ENCODE measurements at places on chromosomes 3 and 15.
A peak's percentile ranks its signal among the peaks of the same experiment; 100 is the strongest.

GRCh38 chr3:190728574-190729246, 133.8 kb downstream of the GMNC start:
- no peak for DNase-seq

GRCh38 chr3:8338424-8338823, 163.2 kb upstream of the LMCD1 start:
- no peak for DNase-seq

DNA sequence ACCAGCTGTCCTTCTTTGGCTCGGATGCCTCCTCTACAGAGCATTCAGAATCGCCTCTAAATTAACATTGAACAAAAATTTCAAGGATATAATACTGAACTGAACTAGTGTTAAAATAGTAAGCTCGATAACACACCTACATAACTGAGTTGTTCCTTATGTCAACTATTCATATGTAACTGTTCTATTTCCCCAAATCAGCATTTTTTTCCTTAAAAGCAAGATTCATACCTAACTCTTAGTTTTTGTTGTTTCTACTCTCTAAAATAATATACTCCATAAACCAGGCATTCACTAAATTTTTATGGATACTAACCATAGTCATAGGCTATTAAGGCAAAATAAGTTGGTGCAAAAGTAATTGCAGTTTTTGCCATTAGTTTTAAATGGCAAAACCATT, 32.7 kb upstream of the OSTN start:
- no peak for DNase-seq

GRCh38 chr15:85331655-85332285, 48.6 kb upstream of the AKAP13 start:
- DNase-seq = no peak

DNA sequence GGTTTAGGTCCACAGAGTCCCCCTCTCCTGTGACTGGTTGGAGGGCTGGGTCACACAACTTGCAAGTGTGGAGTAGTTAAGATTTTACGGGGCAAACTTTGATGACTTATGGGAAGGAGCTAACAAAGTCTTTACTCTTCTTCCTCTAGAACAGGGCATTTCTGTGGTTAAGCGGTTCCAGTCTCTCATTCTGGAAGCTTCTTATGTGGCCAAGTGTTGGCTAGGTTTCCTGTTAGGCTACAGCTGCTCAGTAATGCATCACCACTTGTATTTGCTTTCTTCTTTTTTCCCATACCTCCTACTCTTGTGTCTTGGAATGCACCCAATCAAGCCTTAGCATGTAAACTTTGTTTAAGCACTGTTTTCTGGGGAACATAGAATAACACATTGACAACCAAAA, 100.6 kb upstream of the PLAAT1 start:
- no peak for DNase-seq

DNA sequence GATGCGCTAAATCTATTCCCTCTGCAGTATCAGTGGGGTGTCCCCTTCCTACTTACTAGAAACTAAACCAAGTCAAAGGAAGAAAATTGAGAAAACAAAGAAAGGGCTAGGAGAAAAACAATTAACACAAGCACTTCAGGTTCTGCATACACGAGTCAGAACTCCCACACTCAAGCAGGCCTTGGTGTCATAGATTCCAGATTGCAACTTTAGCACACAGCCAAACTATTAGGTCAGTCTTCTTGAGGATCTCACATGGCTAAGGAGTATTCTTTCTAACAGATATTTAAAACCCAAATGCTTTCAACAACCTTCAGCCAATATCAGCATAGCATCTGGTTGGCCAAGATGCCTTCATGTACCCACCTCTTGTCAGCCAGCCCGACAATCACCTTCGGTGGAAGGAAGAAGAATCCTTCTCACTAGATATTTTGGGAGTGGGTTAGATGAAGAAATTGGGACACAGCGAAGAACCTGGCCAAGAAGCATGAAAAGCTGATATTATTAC, 340.0 kb downstream of the VPS13C start:
- DNase-seq = no peak

DNA sequence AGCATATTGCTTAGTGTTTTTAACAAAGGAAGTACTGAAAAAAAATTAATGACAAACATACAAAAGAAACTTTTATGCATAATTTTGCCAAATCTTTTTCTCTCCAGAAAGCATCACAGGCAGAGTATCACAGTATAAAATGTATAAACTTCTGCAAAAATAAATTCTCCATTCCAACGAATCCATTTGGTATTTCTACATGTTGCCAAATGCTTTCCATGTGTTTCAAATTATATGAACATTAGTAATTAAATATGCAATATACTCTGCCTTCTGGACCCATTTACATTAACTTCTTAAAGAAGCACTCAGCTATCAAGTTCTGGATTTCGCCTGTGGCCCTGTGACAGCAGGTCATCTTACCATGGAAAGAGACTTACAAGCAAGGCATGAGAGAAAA, 189.1 kb upstream of the ALCAM start:
- no peak for DNase-seq

- DNase-seq = no peak
Measured at GRCh38 chr15:55700876-55701275, 42.1 kb downstream of the PRTG start.

DNA sequence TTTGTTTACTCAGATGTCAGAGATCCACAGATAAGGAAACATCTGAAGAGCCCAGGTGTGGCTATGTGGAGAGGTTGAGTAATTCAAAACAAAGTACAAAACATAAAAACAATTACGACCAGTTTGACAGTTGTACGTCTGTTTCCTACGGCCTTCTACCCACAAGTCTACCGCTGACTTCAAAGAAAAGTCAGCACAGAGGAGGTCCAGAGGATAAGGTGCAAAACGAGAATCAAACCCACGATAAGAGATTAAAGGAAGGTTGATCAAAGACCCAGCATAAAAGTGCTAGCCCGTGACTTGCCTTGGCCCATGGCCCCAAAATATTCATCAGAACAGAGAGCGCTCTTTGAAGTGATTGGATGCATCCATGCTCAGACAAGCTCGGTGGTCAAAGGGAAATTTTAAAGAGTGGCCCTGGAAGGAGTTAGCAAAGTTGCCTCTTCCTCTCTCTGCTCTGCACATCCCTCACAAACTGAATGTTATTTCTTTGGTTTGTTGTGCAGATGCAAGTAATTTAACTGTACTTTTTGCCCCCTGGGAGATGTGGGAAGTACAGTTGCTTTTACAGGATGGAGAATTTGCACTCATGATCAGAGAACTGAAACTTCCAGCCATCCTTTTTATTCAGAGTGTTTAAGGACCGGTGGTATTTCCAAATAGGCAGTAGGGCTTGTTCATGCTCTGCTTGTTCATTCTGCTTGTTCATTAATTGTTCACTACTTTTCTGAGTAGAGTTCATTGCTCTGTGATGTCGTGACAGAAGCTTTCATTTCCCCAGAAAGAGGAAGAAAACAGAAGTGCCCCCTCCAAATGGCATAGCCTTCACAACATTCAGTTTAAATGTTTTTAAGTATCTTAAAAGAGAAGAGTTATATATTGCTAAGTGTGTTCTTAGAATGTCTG, 31.1 kb downstream of the MME start:
- no peak for DNase-seq

GRCh38 chr3:177878192-177878591, 658.0 kb upstream of the KCNMB2 start:
- no peak for DNase-seq

DNA sequence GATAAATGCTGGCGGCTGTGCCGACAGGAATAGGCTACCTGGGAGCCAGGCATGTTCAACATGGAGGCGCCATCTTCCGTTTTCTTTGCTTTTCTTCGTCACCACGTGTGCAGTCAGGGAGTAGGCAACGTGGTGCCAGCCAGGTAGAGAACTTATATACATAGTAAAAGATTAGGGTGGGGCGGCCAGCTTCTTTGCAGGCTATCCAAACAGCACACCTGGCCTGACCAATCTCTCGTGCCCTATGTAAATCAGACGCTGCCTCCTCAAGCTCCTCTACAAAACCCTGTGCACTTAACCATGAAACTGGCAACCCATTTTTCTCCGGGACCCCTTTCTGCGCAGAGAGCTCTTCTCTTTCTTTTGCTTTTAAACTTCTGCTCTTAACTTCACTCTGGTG, 28.6 kb upstream of the OR5K4 start:
- DNase-seq = no peak

- no peak for DNase-seq
Measured at GRCh38 chr3:2896308-2896939, 213.8 kb downstream of the IL5RA start.

DNA sequence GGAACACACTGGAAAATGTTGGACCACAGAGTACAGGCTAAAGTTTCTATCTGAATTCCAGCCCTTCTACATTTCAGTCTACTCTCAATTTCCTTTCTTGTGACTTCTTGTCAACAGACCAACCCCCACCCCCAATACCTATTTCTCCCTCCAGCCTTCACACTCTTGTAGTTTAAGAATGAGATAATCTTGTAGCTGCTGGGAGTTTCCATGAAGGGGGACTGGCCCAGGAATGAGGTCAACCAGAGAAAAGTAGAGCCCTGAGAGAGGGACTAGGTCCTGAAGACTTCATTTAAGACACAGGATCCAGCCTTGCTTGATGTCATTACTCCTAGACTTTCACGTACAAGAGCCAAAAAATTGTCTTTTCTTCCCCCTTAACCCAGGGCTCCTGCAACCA, 29.5 kb upstream of the FAM107A start:
- no peak for DNase-seq

DNA sequence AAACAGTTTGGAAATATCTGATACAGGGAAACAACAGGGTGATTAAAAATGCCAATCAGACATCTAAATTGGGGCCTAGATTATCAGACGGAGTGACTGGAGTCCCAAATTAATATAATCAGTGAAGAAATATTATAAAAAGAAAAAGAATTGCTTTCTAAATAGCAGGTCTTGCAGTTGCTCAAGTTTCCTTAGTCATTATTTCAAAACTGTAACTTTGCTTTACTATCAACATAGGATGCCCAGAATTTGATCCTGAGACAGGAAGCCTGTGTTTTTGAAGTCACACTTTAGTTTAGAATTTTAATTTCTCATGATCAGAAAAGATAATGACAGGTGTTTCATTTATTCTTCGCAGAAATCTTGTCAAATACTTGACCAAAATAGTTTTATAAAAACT, 105.9 kb downstream of the IL1RAP start:
- no peak for DNase-seq

DNA sequence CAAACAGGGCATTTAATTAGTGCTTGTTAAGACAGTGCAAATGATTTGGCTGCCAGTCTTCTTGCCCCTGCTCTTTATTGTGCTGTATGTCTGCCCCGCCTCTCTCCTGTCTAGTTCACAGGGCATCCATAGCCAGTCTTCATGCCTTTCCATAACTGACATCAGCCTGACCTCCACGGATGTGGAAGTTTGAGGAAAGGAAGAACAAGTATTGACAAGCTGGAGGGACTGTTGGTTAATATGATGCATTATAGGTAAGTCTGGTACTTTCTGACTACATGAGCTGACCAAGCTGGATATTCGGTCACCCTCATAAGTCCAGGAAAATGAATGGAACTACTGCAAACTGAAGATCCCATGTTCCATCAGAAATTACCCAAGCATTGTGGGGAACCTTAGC, 325.9 kb downstream of the TIGIT start:
- no peak for DNase-seq

DNA sequence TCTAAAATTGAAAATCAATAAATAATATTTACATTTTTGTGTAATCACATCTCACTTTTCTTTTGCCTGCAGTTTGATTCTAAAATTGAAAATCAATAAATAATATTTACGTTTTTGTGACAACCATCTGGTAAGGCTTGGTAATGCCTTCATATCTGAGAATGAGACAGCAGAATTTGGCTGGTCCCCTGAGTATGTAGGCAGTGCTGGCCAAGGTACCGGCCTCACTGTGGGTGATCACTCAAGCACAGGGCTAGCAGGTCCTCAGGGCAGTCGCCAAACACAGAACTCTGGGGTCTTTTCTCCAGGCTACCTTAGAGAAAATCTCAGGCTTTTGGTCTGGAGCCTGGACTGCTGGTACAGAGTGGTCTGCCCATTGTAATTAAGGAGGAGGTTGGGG, 26.2 kb downstream of the RTP3 start:
- DNase-seq = no peak

GRCh38 chr15:69141286-69141701, 19.1 kb upstream of the GLCE start:
- no peak for DNase-seq

GRCh38 chr3:113105966-113106660, 105.2 kb upstream of the BOC start:
- no peak for DNase-seq

- DNase-seq = no peak
Measured at GRCh38 chr3:108079877-108080276, 11.0 kb downstream of the CD47 start.

GRCh38 chr15:64809649-64810496, 15.6 kb downstream of the PIF1 start:
- DNase-seq = peak; percentile 71

- no peak for DNase-seq
Measured at GRCh38 chr3:159795681-159796175, 192.9 kb upstream of the IL12A start.

- no peak for DNase-seq
Measured at GRCh38 chr15:57609805-57610529, 18.3 kb downstream of the MYZAP start.

- DNase-seq = no peak
Measured at GRCh38 chr3:54486317-54486716, 364.0 kb downstream of the CACNA2D3 start.

DNA sequence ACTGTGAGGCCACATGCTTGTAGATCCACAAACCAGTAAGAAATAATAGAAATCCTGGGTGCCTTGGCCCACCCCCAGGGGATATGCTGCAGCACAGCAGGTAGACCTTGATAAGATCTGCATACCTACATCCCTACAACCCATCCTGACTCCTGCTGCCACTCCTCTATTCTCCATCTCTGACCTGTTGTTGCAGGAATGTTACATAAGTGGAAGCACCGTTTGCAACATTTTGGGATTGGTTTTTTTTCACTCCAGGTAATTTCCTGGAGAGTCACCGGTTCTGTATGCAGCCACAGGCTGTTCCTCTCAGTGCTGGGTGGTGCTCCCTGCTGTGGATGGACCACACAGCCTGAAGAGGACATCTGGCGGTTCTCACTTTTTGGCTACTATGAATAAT, 16.1 kb upstream of the CSPG5 start:
- no peak for DNase-seq

GRCh38 chr3:135897715-135898114, 67.8 kb upstream of the PPP2R3A start:
- no peak for DNase-seq
